Cerebellar nuclear complex (tissue), 1 donor: ENCODE measurements at places on chromosomes 3 and 15.

DNA sequence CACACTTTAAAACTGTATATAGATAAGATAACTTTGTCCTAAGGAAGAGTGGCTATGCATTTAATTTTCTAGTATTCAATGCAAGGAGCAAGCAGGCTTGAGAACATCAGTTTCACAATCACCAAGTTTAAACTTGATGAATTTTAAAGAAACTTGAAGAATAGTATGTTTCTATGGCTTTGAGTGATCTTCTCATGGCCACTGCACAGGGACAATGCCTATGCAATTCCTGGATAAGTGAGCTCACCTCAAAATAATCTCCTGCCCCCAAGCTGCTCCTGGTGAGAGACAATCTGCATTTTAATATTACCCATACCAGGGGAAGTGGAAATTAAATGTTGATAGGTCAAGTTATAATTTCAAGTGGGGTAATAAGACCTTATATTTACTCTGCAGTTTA is 376.6 kb upstream of the CBLB start:
- DNase-seq, result no peak

DNA sequence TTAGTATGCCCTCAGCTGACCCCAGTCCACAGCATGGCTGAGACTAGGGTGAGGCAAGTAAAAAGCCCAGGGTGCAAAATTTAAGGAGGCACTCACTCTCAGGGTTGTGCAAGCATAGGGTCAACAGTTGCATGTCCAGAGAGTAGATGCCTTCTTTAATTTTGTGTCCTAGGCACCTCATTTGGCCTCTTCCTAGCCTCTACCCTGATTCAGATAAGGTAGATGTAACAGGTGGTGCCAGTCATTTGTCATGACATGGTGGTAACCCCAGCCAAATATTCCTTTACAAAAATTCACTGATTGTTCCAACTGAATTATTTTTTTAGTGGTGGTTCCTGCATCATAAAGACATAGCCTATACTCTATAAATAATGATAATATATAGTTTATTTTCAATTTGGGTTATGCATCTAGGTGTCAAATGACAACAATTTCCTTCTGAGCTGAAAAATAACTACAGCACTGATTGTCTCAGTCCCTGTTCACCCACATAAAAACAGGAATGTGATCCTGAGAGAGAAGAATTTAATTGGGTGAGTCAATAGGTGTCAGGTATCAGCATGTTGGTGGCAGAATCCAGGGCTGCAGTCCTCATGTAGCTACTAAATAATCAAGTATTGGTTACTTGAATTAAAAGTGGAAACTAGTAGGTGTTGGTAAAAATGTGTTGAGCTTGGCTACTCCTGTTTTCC is 44.2 kb upstream of the TIPARP start:
- DNase-seq, result no peak

GRCh38 chr3:71308836-71309235 is 274.7 kb downstream of the FOXP1 start:
- DNase-seq, result no peak

GRCh38 chr3:56990641-56991015 is 69.8 kb upstream of the SPATA12 start:
- DNase-seq, result no peak

DNA sequence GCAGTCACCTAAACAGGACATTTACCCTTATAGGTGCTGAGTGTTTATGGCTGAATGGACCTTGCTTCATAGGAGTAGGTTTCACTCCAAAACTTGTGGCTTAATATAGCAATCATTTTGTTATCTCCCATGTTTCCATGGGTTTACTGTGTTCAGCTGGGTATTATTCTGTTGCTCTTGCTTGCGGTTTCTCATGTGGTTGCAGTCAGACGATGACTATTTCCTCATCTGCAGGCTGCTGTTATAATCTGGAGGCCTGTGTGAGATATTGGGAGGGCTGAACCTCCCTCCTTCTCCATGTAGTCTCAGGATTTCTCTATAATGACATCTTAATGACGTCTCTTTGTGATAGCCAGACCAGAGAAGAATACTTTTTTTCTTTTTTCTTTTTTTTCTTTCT is 98.1 kb downstream of the ZPLD1 start:
- DNase-seq, result no peak

- DNase-seq, result no peak
These were observed 56.8 kb downstream of the LYZL4 start for GRCh38 chr3:42353631-42354030.

DNA sequence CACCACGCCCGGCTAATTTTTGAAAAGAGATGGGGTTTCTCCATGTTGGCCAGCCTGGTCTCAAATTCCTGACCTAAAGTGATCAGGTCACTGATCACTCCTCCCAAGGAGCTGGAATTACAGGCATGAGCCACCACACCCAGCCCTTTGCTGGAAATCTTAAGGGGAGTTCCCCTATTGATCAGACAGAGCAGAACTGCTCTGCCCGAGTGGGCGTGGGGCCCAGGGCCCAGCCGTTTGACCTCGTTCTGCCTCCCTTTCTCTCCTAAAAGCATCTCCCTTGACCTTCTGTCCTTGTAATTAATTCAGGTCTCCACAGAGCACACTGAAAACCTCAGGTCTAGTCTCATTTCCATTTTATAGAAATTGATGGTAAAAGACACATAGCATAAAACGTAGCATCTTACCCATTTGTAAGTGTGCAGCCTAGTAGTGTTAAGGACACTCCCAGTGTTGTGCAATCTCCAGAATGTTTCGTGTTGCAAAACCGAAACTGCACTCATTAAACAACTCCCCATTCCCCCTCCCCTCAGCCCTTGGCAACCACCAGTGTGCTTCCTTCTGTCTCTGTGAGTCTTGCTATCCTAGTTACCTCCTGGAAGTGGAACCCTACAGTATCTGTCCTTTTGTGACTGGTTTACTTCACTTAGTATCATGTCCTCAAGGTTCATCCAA is 89.3 kb downstream of the SLCO3A1 start:
- no peak for DNase-seq

GRCh38 chr3:30768703-30769550 is 125.5 kb downstream of the GADL1 start:
- no peak for DNase-seq

DNA sequence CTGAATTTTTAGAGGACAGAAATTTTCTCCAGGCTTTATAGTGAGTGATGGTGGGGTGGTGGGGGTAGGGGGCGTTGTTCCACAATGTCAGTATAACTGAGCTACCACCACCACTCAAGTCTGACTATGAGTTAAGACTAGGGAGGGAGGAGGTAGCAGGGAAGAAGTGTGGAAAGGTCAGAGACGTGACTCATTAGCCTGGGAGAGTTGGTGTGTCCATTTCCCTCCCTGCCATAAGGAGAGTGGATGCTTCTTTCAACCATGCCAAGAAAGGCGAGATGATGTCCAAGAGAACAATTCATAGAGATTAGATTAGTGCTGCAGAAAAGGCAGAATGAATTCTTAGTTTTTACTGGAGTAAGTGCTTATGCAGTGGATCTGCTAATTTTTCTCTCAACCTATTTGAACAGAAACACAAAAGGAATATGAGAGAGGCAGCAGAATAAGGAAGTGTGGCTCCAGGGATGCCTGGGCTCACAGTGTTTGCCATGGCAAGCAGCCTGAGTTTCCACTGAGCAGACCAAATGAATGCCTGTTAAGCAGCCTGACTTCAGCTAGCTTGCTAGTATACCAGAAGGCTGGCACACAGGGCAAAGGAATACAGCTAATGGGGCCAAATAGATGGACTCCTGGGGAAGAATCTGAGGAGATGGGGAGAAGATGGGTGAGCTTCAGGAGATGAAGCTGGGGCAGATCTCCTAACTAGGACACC is 708.9 kb downstream of the NTRK3 start:
- DNase-seq, result no peak

DNA sequence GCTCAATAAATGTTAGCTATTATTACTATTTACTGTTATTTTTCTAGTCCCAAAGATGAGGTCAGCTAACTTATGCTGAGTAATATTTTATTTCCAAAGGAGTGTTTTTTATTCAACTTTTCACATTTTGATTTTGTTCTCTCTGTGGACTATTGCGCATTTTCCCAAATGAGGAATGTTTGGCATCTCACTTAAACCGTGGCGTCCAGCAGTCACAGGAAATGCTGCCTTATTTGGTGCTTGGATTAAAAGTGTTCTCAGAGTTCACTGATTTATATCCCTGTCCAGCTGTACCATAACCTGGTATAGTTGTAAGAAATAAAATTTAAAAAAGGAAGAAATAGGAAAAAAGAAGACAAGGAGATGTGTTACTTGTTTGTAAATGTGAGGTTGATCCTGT is 166.8 kb downstream of the THSD4 start:
- no peak for DNase-seq

GRCh38 chr15:45399381-45400212 is 21.3 kb upstream of the GATM start:
- peak; percentile 29 for DNase-seq

DNA sequence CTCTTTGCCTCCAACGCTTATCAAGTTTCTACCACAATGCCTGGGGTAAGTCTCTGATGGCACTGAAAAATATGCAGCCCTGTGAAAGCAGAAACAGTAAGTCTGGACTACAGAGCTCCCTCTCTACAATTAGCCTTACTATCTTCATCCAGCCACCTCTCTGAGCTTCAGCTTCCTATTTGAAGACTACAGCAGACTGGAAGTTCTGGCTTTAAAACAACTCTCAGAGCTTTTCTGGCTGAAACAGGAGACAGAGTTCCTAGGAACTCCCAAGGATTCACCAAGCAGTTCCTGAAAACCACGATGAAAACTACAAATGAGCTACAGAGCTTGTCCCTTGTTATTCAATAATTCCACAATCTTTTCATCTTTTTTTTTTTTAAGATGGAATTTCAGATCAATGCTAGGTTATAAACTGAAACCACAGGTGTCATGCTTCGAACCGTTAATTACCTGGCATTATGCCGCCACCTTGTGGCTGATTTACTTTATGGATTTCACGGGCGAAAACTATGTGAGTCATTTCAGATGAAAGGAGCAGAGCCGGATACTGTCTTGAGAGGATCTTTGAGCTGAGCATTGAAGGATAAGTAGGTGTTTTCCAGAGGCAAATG is 3.9 kb downstream of the CRYGS start:
- peak; percentile 20 for DNase-seq

- no peak for DNase-seq
These were observed 15.2 kb upstream of the MBNL1 start for GRCh38 chr3:152253514-152253913.

DNA sequence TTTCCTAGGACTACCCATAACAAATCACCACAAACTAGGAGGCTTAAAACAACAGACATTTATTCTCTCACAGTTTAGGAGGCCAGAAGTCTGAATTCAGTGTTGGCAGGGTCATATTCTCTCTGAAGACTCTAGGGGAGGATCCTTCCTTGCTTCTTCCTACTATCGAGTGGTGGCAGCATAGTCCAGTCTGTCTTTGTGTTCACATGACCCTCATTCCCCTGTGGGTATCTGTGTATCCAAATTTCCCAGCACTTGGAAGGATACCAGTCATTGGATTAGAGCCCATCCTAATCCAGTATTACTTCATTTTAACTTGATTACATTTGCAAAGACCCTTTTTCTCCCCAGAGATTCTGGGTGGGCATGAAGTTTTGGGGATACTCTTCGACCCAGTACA is 63.8 kb downstream of the GMPS start:
- no peak for DNase-seq

DNA sequence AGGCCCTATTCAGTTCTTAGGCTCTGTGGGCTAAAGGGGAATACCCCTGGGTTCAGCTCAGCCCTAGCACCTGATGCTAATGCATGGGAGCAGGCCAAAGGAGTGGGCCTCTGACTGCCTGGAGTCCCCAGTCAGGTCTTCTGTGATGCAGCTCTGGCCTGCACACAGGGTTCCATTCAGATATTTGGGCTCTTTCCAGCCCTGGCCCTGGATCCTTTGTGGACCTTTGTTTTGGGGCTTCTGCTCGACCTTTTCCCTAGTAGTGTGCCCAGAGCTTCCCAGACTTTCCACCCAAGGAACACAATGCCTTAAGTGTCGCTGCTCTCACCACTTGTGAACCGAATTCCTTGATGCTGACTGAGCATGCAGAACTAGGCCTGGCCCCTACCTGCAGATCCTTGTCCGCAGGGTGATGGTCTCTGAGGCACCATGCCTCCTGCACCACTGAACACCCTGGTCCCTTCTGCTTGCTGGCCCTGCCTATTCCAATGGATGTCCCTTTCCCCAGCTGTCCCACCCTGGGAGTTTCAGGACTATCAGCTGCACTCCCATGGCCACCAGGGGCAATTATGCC is 5.1 kb downstream of the SEC13 start:
- DNase-seq, result no peak

GRCh38 chr3:118811236-118811732 is 223.4 kb downstream of the IGSF11 start:
- DNase-seq, result no peak

DNA sequence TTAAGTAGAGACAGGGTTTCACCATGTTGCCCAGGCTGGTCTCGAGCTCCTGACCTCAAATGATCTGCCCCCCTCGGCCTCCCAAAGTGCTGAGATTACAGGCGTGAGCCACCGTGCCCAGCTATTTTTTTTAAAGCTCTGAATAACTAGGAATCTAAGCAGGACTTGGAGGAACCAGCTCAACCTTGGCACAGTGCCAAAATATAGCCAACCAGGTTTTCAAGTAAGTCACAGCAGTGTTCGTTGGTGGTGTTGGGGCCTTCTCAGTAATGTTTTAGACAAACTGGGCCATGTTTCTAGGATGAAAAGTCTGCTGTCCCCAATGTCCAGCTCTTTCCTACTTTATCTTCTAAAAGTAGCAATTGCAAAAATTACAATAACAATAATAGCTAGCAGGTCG is 6.4 kb upstream of the ADAM10 start:
- no peak for DNase-seq

DNA sequence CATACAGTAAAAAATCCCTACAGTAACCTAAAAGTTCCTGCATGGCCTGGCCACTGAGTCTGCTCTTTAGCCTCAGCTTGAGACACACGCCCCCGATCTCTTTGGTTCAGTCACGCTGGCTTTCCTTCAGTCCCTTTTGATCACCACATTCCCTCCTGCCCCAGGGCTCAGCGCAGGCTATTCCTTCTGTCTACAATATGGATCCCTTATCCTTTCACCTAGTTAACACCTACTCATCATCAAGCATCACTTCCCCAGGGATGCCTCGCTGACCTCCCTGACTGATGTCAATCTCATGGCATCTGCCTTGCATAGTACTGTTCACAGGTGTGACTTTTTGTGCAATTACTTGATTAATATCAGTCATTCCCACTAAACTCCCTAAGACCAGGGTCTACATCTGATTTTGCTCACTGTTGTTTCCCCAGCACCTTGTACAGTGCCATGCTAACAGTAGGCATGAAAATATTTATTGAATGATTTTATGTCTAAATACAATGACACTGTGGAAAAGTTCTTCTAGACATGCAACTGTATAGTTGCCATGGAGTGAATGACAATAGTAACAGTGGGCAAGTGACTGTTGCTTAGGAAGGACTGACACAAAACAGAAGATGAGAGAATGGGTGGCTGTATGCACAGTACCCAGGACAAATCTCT is at the start of gene SNTN:
SNTN (plus strand) TSS at position 610 of the 660 bp plus-strand sequence; CDS start at position 623, 13 bp downstream.
- DNase-seq, result no peak

DNA sequence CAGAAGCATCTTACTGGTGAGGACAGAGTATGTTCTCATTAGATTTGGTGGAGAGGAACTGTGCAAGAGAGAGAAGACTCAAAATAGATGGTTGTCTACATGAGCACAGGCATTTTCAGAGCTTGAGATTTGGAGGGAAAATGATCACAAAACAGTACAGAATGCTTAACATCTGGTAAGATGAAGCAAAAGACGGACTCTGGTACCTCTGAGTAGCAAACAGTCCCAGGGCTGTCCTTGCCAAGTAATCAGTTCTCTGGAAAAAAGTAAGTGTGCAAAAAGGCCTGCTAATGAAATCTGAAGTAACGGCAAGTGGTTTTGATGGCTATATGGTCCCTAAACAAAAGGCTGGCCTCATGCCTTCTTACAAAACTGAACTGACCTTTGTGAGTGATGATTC is 414.2 kb downstream of the CNTN4 start:
- no peak for DNase-seq

- no peak for DNase-seq
These were observed 100.1 kb upstream of the SLC2A2 start for GRCh38 chr3:171126478-171127209.
